PC-9 (cell line): ENCODE measurements at places on chromosomes 13 and 19. TPM values are rescaled to one million over a fixed set of nuclear protein-coding genes. Genes with fewer than 3 reads are reported as not detected.
A peak's percentile ranks its signal among the peaks of the same experiment; 100 is the strongest.

The LONP1 gene
- total RNA-seq = 78.2 and 140 TPM in 2 replicates

- no peaks in the 10 kb centered on the region for H3K4me1 ChIP-seq
- H3K4me3 ChIP-seq = no peak overlapping the region
- H3K36me3 ChIP-seq = no peaks in the 10 kb centered on the region
- no peaks in the 10 kb centered on the region for H3K27me3 ChIP-seq
These were observed 336.9 kb downstream of the TDRD3 start for GRCh38 chr13:60733933-60734332.

The GJB2 gene
- total RNA-seq = 4.2 and 5.5 TPM in 2 replicates

The ZNF429 gene
- total RNA-seq = 8.5 and 10.0 TPM in 2 replicates

DNA sequence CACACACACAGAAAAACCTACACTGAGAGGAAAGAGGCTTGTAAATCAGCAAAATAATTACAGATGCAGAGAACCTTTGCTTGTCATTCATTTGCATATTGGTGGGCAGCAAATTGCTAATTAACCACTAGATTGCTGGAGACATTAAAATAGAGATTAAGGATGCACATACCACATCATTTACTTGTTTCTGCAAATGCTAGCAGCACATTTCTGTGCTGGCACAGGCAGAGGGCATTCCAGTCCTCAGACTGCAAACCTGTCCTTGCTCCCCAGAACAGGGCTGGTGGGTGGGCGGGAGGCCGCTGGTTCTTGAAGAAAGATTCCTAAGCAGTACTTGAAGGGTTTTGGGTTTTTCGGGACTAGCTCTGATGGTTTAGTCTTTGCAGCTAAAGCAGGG is 941 bp upstream of the SIAH3 start:
- H3K4me1 ChIP-seq = no peaks in the 10 kb centered on the region
- no peak overlapping the region for H3K4me3 ChIP-seq
- peaks cover 64% of the 10 kb centered on the region for H3K27me3 ChIP-seq
- no peak overlapping the region for H3K27ac ChIP-seq

DNA sequence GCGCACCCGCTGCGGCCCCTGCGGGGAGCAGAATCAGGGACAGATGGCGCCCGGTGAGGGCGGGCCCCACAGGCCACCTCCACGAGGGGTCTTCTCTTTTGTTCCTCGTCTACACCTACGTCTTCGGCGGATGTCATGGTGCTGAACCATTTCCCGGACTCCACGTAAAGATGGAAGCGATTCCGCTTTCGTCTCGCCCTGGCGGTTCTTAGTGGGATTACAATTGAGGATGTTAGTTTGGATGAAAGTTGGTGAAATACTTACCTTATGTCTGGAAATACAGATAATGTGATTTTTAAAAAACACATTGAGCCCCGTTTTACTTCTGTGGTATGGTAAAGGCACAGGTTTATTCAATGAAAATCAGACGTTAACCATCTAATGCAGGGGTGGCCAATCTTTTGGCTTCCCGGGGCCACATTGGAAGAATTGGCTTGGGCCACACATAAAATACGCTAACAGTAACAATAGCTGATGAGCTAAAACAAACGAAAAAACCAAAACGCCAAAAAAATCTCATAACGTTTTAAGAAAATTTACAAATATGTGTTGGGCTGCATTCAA is 1.4 kb upstream of the ZMYM5 start:
- H3K4me1 ChIP-seq = peaks cover 29% of the 10 kb centered on the region
- peak overlapping the region; percentile 81 for H3K27ac ChIP-seq
- H3K4me3 ChIP-seq = peak overlapping the region; percentile 68
- H3K36me3 ChIP-seq = no peaks in the 10 kb centered on the region

The KLK4 gene
- not detected in 2 replicates for total RNA-seq

DNA sequence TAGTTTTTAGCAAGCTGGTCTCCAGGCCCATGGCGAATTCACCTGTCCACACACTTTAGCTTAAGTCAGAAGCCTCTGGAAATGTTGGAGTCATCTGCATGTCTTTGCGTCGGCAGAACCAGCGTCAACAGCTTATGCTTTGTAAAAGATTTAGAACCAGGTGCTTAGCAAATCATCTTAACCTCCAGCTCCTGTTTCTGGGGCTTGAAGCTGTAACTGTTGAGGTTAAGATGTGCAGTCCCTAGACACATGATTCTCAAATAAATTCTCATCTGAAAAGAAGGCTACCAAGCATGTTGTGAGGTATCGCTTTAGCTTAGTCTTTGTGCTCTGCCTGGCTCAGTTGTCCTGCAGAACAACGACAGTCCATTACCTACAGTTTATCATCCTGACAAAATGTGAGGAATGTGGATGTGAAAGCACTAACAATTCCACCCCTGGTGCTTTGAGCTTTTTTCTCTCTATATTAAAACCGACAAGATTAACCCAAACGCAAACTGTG is 4.4 kb downstream of the EFNB2 start:
- peak overlapping the region; percentile 72 for H3K4me3 ChIP-seq
- peaks cover 46% of the 10 kb centered on the region for H3K4me1 ChIP-seq
- H3K36me3 ChIP-seq = peaks cover 21% of the 10 kb centered on the region; the same call in 1 of the 2 replicates
- H3K27ac ChIP-seq = peak overlapping the region; percentile 83
- no peaks in the 10 kb centered on the region for H3K27me3 ChIP-seq

GRCh38 chr19:15671237-15671821 is 1.6 kb upstream of the CYP4F12 start:
- no peaks in the 10 kb centered on the region for H3K27me3 ChIP-seq
- peaks cover 14% of the 10 kb centered on the region for H3K4me1 ChIP-seq
- DNase-seq = no peak

DNA sequence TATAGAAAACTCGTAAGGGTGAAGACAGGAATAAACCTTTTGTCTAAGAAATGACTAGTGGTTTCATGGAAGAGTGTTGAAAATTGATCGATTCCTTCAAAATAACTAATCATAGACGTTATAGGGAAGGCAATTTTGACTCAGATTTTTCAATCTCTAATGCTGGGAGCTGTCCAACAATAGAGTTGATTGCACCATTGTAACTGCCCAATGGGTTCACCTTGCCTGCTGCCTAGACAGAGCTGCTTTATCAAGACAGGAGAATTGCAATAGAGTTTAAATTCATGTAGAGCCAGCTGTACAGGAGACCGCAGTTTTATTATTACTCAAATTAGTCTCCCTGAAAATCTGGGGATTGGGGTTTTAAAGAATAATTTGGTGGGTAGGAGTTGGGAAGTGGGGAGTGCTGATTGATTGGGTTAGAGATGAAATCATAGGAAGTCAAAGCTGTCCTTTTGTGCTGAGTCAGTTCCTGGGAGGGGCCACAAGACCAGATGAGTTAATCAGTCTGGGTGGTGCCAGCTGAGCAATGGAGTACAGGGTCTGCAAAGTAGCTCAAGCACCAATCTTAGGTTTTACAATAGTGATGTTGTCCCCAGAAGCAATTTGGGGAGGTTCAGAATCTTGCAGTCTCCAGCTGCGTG is 16.8 kb upstream of the ADGRE2 start:
- H3K4me1 ChIP-seq = 0 out of 2 replicates have a peak, but pooled peaks cover 5% of the 10 kb centered on the region
- H3K27me3 ChIP-seq = no peaks in the 10 kb centered on the region
- no peak overlapping the region for H3K4me3 ChIP-seq
- no peak for DNase-seq

DNA sequence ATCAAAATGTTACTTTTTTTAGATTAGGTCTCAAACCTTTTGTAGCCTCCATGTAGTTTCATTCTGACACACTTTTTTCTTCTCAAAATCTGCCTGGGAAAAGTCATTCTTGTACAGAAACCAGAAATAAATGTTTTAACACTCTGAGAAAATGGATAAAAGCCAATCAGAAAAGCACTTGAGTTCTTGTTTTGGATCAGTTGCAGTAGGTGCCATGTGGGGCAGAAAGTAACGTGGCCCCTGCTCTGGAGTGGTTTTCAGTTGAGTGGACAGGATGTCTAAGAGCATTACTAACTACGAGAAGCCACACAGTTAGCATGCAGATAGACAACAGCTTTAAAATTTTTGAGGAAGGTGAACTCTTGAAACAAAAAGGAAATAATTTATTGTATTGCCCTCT is 19.1 kb downstream of the GPR183 start:
- no peak overlapping the region for H3K27ac ChIP-seq
- H3K4me1 ChIP-seq = 0 out of 2 replicates have a peak, but pooled peaks cover 6% of the 10 kb centered on the region
- H3K4me3 ChIP-seq = no peak overlapping the region
- H3K27me3 ChIP-seq = no peaks in the 10 kb centered on the region

GRCh38 chr13:99191336-99191899 is 9.2 kb upstream of the UBAC2 start:
- DNase-seq = no peak
- no peak overlapping the region for H3K4me3 ChIP-seq
- H3K36me3 ChIP-seq = no peaks in the 10 kb centered on the region

DNA sequence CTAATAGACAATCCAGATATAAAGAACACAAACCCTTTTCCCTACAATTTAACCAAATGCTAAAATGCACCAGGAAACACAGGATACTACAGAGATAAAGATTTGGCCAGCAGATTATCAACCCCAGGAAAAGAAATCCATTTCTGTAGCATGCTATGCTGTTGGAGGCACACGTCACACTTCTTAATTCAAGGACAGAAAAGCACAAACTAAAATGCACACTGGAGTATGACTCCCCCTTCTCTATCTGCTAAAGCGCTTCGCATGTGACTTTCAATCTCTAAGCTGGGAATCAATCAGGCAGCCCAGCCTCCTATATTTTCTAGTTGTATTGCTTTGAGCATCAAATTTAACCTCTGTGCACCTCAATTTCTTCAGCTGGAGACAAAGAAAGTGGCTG is 22.2 kb downstream of the ABCC4 start:
- H3K27me3 ChIP-seq = no peaks in the 10 kb centered on the region
- peaks cover 30% of the 10 kb centered on the region for H3K4me1 ChIP-seq
- H3K27ac ChIP-seq = no peak overlapping the region
- no peaks in the 10 kb centered on the region for H3K36me3 ChIP-seq
- H3K4me3 ChIP-seq = no peak overlapping the region
- no peak for DNase-seq

DNA sequence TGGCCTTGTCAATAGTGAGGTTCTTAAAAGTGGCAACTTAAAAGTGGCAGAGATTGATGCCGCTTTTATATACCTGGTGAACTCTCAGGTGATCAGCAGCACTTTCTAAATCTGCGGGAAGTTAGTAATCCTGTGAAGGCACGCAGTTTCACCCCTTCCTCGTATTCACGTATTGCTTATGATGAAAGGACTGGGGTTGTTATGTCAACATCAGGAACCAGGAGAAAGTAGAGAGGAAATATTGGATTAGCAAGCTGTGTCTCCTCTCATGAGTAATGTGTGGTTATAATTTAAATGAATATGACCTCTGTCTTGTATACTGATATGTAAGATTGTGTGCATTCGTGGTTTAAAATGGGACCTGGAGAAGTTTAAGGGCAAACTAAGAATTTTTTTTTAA is 544.6 kb downstream of the SLITRK6 start:
- no peaks in the 10 kb centered on the region for H3K4me1 ChIP-seq
- H3K27me3 ChIP-seq = no peaks in the 10 kb centered on the region

The C2CD4C gene
- 1.2 and 2.1 TPM in 2 replicates for total RNA-seq

DNA sequence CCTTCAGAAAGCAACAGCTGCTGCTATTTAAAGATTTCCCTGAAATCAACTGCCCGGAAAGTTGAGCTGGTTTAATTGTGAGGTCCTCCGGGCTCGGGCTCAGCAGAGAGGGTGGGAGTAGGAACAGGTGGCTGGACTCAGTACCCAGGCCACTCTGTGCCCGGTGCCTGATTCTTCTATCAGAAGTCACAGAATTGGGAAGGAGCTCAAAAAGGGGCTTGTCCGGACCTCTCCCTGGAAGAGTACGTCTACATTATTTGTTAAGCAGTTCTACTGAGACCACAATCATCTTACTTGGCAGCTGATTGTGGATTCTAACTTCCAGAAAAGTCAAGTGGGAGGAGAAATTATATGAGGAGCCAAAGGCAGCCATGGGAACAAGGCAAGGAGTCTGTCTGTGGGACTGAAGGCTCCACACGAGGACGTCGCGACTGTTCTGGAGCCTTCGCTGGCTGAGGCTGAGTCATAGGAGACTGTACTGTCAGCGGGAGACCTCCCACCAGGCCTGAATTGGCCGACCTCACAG is 91.7 kb upstream of the ANKRD10 start:
- no peak overlapping the region for H3K27ac ChIP-seq
- no peaks in the 10 kb centered on the region for H3K36me3 ChIP-seq
- H3K4me1 ChIP-seq = no peaks in the 10 kb centered on the region
- no peak for DNase-seq
- no peaks in the 10 kb centered on the region for H3K27me3 ChIP-seq
- H3K4me3 ChIP-seq = no peak overlapping the region

GRCh38 chr13:25468325-25469168 is 96.8 kb downstream of the ATP8A2 start:
- no peak overlapping the region for H3K4me3 ChIP-seq
- H3K27ac ChIP-seq = no peak overlapping the region
- peaks cover 20% of the 10 kb centered on the region; the same call in 1 of the 2 replicates for H3K27me3 ChIP-seq
- H3K36me3 ChIP-seq = no peaks in the 10 kb centered on the region
- DNase-seq = no peak

DNA sequence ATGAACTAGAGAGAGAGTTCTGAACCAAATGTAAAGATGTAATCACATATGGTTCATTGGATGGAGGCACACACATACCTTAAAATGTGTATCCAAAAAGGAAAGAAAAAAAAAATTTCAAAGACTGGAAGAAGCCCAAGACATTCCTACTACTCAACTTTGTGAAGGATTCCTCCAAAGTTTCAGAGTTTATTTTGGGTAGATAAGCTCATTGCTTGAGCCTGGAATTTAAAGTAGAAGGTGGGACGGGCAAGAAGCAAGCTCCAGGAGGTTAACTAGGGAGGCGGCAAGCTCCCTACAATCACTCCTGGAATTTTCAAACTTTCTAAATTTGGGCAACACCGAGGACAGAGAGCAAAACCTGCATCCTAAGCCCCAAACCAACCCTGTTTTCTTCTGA is 1.9 kb downstream of the TSHZ3 start:
- no peak overlapping the region for H3K27ac ChIP-seq
- DNase-seq = no peak
- peaks cover 46% of the 10 kb centered on the region for H3K27me3 ChIP-seq
- no peaks in the 10 kb centered on the region for H3K4me1 ChIP-seq
- H3K4me3 ChIP-seq = no peak overlapping the region
- H3K36me3 ChIP-seq = no peaks in the 10 kb centered on the region

DNA sequence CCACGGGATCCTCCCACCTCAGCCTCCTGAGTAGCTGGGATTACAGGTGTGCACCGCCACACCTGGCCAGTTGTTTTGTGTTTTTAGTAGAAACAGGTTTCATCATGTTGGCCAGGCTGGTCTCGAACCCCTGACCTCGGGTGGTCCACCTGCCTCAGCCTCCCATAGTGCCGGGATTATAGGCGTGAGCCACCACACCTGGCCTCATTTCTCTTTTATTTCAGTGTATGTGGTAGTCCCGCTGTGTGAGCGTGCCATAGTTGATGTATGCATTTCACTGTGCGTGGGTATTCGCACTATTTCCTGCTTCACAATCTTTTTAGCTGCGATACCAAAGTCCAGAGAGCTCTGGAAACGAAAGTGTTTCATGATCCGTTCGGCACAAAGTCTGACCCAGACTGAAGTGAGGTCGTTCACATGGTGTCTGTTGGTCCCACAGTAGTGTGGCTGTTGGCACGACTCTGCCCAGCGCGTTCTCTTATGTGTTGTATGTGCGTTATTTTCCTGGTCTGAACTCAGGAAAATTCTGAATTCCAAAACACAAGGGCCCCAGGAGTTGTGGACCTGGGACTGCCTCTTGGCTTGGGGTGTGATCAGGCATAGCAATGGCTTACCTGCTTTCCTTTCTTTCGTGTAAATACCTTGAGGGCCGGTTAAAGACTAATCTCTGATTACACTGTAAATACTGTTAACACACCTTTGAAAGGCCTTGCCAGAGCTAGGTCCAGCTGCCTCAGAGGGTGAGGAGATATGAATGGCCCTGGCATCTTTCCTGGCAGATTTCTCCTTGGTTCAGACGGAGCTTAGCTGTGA is 8.6 kb downstream of the EPN1 start:
- no peaks in the 10 kb centered on the region for H3K27me3 ChIP-seq
- no peak overlapping the region for H3K4me3 ChIP-seq
- no peaks in the 10 kb centered on the region for H3K4me1 ChIP-seq
- no peak overlapping the region for H3K27ac ChIP-seq
- no peak for DNase-seq

- H3K36me3 ChIP-seq = no peaks in the 10 kb centered on the region
- no peak overlapping the region for H3K4me3 ChIP-seq
- DNase-seq = no peak
- no peak overlapping the region for H3K27ac ChIP-seq
These were observed 47.1 kb downstream of the MZT1 start for GRCh38 chr13:72680353-72680752.
